ENCODE measurements at places on chromosomes 6 and 20. TPM values are rescaled to one million over a fixed set of nuclear protein-coding genes. Genes with fewer than 3 reads are reported as not detected.

Gene ZNF391
- 6.3 TPM for total RNA-seq

GRCh38 chr6:66861007-66861541, 1154.0 kb upstream of the EYS start:
- no peak for DNase-seq
- H3K4me3 ChIP-seq, result no peak overlapping the region
- H3K36me3 ChIP-seq, result no peaks in the 10 kb centered on the region

GRCh38 chr6:169008641-169009257, 244.9 kb downstream of the THBS2 start:
- no peak overlapping the region for H3K4me3 ChIP-seq
- H3K27me3 ChIP-seq, result no peaks in the 10 kb centered on the region
- H3K36me3 ChIP-seq, result no peaks in the 10 kb centered on the region
- no peak for DNase-seq
- no peaks in the 10 kb centered on the region for H3K4me1 ChIP-seq

Gene LGSN
- 0.39 TPM for total RNA-seq

- H3K27ac ChIP-seq, result no peak overlapping the region
- peaks cover 6% of the 10 kb centered on the region for H3K4me1 ChIP-seq
- H3K27me3 ChIP-seq, result no peaks in the 10 kb centered on the region
These were observed 140.6 kb downstream of the PXDC1 start for GRCh38 chr6:3610921-3611320.

GRCh38 chr20:4151342-4151741, 136.0 kb upstream of the RNF24 start:
- H3K27ac ChIP-seq, result no peak overlapping the region
- peaks cover 20% of the 10 kb centered on the region for H3K36me3 ChIP-seq
- no peak overlapping the region for H3K4me3 ChIP-seq
- no peaks in the 10 kb centered on the region for H3K27me3 ChIP-seq
- H3K4me1 ChIP-seq, result peaks cover 63% of the 10 kb centered on the region

GRCh38 chr6:80321011-80321410, 214.5 kb downstream of the BCKDHB start:
- H3K27ac ChIP-seq, result no peak overlapping the region
- no peaks in the 10 kb centered on the region for H3K27me3 ChIP-seq
- no peak overlapping the region for H3K4me3 ChIP-seq
- DNase-seq, result no peak

Gene FOXS1
- 8.7 TPM for total RNA-seq

Gene LY6G6D
- 1.1 TPM for total RNA-seq

GRCh38 chr20:48398506-48399449, 429.0 kb downstream of the PREX1 start:
- peaks cover 6% of the 10 kb centered on the region for H3K27me3 ChIP-seq
- H3K4me1 ChIP-seq, result peaks cover 44% of the 10 kb centered on the region
- H3K4me3 ChIP-seq, result no peak overlapping the region
- no peak overlapping the region for H3K27ac ChIP-seq

DNA sequence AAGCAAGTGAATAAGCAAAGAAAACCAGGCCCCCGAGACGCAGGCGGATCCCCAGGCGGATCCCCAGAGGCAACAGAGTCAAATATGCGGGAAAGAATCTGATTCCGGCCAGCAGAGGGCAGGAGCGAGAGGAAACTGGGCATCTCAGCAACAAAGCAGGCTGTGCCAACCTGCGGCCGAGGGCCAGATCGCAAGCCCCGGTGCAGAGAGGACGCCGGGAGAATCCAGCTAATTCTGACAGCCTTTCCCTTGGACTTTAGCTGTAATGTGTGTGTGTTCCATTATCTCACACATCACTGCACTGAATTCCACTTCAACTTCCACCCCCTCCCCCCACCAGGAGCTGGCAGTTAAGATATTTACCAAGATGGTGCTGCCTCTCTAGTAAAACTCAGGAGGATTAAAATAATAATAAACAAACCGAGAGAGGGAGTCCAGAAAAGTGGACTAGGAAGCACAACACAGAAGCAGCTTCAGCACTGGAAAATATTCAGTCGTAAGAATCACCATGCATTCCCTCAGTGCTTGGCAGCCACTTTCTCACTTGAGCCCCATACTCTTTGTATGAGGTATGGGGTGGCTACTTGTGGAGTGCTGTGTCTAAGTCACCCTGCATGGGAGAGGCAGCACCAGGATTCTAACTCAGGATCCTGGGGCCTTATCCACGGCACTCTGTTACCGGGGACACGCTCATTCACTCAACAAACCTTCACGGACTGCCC, 66.2 kb upstream of the SNX9 start:
- no peaks in the 10 kb centered on the region for H3K27me3 ChIP-seq
- H3K27ac ChIP-seq, result no peak overlapping the region
- no peak overlapping the region for H3K4me3 ChIP-seq
- peaks cover 17% of the 10 kb centered on the region for H3K4me1 ChIP-seq

DNA sequence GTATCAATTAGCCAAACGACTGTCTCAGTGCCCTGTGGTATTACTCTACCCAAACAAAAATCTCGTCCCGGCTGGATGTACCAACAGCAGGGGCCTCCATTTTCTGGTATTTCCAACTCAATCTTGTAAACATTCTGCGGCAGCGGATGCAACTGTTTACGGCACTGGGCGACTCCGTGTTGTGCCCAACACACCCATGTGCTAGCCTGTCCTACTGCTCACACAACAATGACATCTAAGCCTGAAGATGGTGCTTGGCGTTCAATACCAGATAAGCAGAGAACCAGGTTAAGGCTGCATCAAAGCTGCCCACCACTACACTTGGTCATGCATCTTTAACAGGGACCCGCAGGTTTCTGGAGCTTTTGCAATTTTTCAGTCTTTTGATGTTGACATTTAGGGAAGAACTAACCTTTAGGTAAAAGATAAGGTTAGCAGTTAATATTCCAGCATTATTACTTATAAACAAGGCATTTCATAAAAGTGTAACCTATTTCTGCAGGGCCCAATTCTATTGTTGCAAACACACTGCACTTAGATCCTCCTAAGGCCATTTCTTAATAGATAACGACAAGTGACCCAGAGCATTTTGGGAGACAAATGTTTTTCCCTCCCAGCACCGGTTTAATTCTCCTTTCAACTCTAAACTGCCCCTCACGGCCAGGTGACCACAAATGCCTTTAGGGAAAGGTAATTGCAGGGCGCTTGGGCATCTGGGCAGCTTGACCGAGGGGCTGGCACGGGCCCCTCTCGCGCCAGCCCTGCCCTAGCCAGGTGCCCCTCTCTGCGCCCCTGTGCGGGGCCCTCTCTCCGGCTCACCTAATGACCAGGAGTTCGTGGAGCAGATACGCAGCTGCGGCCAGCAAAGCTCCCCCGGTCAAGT, 945 bp downstream of the FAXC start:
- no peaks in the 10 kb centered on the region for H3K36me3 ChIP-seq
- H3K27ac ChIP-seq, result peak overlapping the region; percentile 8
- H3K27me3 ChIP-seq, result no peaks in the 10 kb centered on the region

Gene COL20A1
- 14.4 TPM for total RNA-seq

Gene SPAG4
- 1.8 TPM for total RNA-seq

Gene ABT1
- total RNA-seq, result 11.0 TPM

DNA sequence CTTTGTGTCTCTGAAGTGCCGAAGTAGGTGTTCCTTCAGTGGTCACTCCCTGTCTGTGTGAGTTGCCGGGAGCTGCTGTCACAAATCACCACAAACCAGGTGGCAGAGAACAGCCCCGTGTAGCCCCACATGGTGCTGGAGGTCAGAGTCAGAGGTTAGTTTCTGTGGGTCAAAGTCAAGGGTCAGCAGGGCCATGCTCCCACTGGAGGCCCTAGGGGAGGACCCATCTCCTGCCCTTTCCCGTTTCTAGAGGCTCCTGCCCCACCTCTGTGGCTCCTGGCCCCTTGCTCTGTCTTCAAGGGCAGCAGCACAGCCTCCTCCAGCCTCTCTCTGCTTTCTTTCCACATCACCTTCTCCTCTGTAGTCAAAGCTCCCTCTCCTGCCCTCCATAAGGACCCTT, 264.3 kb downstream of the TAF4 start:
- no peak overlapping the region for H3K27ac ChIP-seq
- peaks cover 6% of the 10 kb centered on the region for H3K36me3 ChIP-seq
- peaks cover 33% of the 10 kb centered on the region for H3K4me1 ChIP-seq
- peaks cover 9% of the 10 kb centered on the region for H3K27me3 ChIP-seq
- no peak overlapping the region for H3K4me3 ChIP-seq

DNA sequence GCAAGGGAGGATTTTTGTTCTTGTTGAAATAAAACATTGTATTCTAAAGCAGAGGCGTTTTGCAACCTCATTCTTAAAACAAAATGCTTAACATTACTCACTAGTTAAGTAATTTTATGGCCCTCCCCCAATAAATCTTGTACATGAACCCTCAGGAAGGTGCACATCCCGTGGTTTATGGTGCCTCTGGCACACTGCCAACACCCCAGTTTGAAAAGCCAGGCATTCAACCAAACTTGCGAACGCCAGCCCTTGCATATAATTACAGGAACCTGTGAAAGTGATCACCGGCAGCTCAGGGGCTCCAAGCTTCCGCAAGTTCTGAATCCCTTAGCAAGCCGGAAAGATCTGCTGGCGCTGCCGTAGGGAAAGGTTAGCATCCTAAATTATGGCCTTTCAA, 1109.0 kb upstream of the FLRT3 start:
- H3K36me3 ChIP-seq, result no peaks in the 10 kb centered on the region
- H3K27me3 ChIP-seq, result no peaks in the 10 kb centered on the region
- no peak overlapping the region for H3K4me3 ChIP-seq
- DNase-seq, result peak; percentile 37
- H3K27ac ChIP-seq, result no peak overlapping the region
- H3K4me1 ChIP-seq, result no peaks in the 10 kb centered on the region

Gene OR12D3
- total RNA-seq, result not detected

Gene GSTA2
- not detected for total RNA-seq

DNA sequence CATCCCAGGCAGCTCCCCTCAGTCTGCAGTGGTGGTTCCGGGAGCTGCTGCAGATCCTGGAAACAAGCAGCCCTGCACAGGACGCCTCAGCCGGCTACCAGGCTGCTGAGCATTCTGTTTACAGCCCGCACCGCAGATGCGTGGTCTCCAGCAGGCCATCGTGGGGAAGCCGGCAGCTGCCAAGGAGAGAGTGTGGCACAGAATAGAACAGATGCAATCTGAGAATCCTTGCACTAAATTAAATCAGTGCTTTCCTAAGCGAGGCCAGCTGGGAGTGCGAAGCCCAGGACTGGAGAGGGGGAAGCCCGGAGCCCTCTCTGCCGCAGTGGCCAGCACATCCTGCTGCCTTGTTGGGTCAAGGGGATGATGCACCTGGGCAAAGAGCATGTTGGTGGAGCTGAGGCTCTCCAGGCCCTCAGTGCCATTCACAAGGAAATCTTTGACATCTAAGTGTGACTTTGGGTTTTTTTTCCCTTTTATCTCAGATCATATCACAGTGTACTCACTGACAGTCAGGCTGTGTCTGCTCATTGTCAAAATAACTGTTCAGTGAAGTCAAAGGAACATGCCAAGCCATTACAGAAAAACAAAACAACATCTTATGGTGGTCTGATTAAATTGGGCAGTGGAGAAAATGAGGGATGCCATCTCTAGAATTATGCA, 118.1 kb downstream of the SYNDIG1 start:
- no peak overlapping the region for H3K4me3 ChIP-seq
- peaks cover 43% of the 10 kb centered on the region for H3K4me1 ChIP-seq
- H3K36me3 ChIP-seq, result peaks cover 20% of the 10 kb centered on the region
- peak; percentile 43 for DNase-seq
- no peak overlapping the region for H3K27ac ChIP-seq

Gene MAS1
- total RNA-seq, result 0.10 TPM

GRCh38 chr6:64998204-64998603, 708.8 kb downstream of the EYS start:
- no peaks in the 10 kb centered on the region for H3K4me1 ChIP-seq
- no peak overlapping the region for H3K27ac ChIP-seq
- no peak for DNase-seq
- H3K36me3 ChIP-seq, result no peaks in the 10 kb centered on the region
- no peak overlapping the region for H3K4me3 ChIP-seq
- H3K27me3 ChIP-seq, result no peaks in the 10 kb centered on the region

DNA sequence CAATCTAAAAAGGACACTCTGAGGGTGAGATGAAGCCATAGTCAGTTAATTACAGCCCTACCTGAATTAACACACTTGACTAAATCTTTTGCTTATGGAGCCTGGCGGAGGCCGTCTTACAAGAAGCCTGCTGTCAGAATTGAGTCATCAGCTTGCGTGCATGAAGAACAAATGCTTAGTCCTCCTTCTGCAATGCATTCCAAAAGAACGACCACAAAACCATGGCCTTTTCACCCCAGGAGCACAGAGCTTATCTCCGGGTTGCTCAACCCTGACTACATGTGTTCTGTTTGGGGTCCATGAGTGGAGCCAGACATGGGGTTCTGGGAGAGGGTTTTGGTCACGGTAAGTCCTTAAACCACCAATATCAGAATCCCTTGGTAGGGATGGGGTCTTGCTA, 318.1 kb downstream of the CLIC5 start:
- no peaks in the 10 kb centered on the region for H3K4me1 ChIP-seq
- no peak for DNase-seq
- no peaks in the 10 kb centered on the region for H3K36me3 ChIP-seq
- H3K4me3 ChIP-seq, result no peak overlapping the region
- H3K27ac ChIP-seq, result no peak overlapping the region
- H3K27me3 ChIP-seq, result no peaks in the 10 kb centered on the region

Gene VGLL2
- 0.11 TPM for total RNA-seq

DNA sequence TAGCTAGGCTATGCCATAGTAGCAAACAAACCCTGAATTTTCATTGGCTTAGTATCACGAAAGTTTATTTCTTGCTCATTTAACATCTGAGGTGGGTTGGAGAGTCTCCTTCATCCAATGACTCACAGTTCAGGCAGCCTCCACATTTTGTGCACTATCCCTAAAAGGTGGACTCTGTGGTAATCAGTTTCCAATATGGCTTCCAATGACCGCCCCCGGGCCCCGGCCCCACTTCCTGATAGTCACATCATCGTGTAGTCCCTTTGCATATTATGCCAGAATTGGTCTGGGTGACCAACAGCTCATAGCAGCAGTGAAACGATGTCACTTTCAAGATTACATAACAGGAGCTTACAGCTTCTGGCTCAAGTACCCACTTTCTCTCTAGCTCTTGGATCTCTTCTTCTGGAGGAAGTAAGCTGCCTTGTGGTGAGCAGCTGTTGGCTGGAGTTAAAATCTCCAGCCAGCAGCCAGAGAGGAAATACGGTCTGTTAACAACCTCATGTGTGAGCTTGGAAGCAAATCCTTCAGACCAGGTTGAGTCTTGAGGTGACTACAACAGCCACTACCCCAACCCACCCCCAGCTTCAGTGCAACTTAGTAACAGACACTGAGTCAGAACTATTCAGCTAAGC, 7.8 kb downstream of the HCRTR2 start:
- H3K27me3 ChIP-seq, result no peaks in the 10 kb centered on the region
- no peak overlapping the region for H3K4me3 ChIP-seq
- H3K36me3 ChIP-seq, result no peaks in the 10 kb centered on the region
- no peak for DNase-seq

All from spinal cord (tissue), 10 donors.